ENCODE measurements at places on chromosomes 16 and 17.

- DNase-seq, result peak; percentile 70
Observed at GRCh38 chr17:75011401-75012095, 922 bp upstream of the MRPL58 start.

GRCh38 chr17:9258115-9259015 lies 237.1 kb downstream of the NTN1 start:
- no peak for DNase-seq

GRCh38 chr16:1019231-1020090 lies 37.9 kb downstream of the SOX8 start:
- no peak for DNase-seq

GRCh38 chr17:64091116-64091515 lies 38.8 kb downstream of the ERN1 start:
- DNase-seq, result no peak

- no peak for DNase-seq
Observed at GRCh38 chr17:2681650-2682049, 29.9 kb downstream of the CLUH start.

DNA sequence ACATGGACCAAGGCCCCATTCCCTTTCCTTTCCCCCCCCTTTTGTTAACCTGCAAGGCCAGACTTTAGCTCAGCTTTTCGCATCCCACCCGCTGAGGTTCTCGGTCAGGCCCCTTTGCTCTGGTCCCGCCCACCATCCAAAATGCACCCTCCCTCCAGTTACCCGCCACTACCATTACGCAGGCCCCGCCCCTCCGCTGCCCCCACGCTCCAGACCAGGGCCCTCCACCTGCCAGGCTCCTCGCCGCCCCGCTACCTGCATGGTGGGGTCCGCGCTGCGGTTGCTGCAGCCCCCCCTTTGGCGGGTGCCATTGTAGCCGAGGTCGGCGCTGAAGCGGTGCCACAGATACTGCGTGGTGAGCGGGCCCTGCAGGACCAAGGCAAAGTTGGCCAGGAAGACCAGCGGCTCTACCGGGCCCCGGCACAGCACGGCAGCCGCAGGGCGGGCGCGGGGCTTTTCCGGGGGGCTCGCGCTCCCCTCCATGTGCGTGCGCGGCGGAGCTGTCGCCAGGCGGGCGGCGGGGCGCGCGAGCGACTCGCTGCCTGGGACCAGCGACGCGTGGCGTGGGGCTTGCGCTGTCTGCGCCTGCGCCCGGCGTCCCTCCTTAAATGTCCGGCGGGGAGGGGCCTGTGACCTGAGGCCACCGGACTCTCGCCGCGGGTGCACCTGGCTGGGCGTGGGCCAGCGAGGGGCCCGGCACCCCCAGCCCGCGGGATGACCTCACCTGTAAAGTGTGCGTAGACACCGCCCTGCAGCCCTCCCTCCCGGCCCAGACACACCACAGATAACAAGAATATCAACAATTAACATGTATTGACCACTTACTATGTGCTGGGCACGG lies at the start of gene SLC46A1:
Gene SLC46A1, minus strand, starts transcription at position 581 of the 841 bp plus-strand sequence. Its CDS starts 98 bp downstream, at position 483.
- peak; percentile 16 for DNase-seq

DNA sequence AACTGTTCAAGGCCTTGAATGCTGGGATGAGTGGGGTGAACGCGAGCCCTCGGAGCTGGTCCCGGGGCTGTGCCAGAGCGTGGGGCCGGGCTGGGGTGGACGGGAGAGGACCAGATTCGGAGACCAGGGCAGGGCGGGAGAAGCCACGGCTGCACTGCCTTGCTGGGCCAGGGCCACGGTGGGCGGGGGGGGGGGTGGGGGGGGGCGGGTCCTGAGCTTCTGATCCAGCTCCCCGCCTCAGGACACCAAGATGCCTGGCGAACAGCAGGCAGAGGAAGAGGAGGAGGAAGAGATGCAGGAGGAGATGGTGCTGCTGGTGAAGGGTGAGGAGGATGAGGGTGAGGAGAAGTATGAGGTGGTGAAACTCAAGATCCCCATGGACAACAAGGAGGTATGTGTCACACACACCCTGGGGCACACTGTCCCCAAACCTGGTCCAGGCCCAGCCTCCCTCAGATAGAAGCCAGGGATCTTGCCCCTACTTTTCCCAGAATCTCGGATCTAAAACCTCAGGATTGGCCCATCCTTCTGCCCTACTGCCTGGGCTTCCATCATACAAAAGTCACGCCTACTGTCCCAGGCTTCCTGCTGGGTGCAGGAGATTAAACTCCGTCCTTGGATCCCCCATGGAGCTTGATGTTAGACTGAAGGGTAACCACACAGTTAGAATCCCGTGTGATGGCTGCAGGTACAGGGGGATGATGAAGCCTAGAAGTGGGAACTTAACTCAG lies 563 bp downstream of the ZNF771 start:
- no peak for DNase-seq

GRCh38 chr17:48596000-48596734 lies 2.6 kb upstream of the HOXB5 start:
- DNase-seq, result no peak

- peak; percentile 75 for DNase-seq
Observed at GRCh38 chr17:46942441-46943217, 19.7 kb downstream of the GOSR2 start.

DNA sequence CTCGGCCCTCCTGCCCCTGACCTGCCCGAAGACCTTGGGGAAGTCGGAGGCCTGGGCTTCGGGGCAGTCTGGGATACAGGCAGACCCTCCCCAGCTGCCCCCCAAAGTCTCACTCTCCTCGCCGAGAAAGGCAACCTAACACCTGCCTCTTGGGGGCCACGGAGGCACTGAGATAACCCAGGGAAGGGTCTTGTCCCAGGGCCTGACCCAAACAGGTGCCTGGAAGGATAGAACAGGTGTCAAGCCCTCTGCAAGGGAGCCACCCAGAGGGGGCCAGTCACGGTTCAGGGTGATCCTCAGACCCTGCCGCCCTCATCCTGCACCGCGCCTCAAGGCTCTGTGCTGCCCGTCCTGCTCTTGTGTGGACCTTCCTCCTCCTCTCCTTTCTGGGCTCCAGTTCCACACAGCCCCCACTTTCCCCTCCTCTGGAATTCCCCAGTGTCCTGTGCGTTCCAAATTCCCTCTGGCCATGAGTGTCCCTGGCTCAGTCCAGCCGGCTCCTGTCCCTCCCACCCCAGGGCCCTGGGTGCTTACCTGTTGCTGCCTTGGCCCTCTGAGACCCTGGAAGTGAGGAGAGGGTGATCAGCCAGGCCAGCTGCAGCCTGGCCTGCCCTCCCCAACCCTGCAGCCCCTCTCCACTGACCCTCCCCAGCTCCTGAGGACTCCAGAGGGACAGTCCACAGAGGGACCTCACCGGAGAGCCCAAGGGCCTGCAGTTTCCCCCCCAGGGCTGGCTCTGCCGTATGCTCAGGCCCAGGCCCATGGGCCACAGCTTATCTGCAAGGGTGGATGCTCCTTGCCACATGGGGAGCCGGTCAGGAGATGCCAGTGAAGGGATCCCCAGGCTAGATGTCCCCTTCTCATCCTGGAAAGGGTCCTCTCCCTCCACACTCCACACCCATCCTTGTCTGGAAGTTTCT lies 3.8 kb downstream of the PRSS27 start:
- no peak for DNase-seq

DNA sequence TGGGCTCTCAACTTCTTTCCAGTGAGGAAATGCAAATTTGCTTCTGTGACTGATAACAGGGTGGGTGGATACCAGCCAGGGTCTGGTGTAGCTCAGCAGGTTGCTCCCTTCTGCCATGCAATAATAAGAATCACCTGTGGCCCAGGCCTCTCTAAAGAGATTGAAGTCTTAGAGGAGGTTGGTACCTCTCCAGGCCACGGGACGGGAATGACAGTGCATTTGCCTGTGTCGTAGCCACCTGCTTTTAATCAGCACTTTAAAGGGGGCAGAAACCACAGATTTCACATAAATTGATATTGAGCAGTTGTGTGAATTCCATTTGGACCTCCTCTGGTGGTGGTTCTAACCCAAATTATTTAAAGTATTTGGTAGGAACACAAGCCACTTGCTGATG lies 246.9 kb downstream of the PRKCA start:
- DNase-seq, result peak; percentile 98

GRCh38 chr16:10228779-10229178 lies 46.6 kb upstream of the GRIN2A start:
- no peak for DNase-seq

DNA sequence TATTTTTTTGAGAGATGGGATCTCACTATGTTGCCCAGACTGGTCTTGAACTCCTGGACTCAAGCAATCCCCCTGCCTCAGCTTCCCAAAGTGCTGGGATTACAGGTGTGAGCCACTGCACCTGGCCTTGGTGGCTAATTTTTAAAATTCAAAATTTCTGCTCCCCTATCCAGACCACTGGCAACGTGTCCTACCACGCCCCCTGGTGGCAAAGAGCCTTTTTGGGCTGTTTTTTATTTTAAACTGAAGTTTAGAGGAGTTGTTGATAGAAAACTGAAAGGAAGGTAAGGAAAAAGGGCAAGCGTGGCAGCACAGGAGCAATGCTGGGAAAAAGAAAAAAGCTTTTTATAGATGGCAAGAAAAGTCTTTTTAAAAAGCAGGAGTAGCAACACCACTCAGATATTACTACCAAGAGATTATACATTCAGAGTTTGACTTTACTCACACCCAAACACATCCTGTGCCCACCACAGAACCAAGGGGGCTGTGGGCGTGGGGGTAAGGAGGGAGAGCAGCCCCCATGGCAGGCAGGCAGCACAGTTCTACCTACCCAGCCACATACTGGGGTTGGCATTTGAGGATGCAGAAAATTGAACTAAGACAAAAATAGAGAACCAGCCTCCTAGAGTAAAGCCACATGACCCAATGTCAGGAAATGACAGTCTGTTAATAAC lies 4.2 kb upstream of the MXRA7 start:
- DNase-seq, result peak; percentile 58

DNA sequence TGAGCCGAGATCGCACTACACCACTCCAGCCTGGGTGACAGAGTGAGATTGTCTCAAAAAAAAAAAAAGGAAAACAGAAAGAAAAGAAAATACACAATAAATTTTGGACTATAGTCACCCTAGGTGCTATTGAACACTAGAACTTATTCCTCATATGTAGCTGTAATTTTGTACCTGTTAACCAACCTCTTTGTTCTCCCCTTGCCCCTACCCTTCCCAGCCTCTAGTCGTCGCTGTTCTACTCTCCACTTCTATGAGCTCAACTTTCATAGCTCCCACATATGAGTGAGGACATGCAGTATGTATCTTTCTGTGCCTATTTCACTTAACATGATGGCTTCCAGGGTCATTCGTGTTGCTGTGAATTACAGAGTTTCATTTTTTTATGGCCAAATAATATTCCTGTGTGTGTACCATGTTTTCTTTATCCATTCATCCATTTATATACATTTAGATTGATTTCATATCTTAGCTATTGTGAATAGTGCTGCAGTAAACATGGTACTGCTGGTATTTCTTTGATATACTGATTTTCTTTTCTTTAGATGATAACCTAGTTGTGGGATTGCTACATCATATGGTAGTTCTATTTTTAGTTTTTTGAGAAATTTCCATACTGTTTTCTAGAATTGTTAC lies 28.3 kb downstream of the VPS35L start:
- DNase-seq, result peak; percentile 50

- DNase-seq, result no peak
Observed at GRCh38 chr17:35710950-35711349, 20.5 kb upstream of the RASL10B start.

- DNase-seq, result no peak
Observed at GRCh38 chr17:74949455-74950115, 13.9 kb downstream of the OTOP3 start.

DNA sequence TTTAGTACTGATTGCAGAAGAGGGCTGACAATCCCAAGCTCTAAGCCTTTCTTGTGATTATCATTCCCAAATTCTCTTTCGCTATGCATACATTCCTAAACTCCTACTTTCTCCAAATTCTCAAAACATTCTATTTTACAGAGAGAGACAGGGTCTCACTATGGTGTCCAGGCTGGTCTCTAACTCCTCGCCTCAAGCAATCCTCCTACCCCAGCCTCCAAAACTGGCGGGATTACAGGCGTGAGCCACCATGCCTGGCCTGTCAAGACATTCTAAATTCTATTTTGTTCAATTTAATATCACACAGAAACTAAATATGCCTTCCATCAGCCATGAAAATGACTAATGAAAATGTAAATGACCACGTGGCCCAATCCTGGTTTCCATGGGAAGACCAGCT lies 39.8 kb downstream of the ANKRD11 start:
- DNase-seq, result no peak

- DNase-seq, result no peak
Observed at GRCh38 chr16:54443352-54443751, 156.8 kb upstream of the IRX3 start.

DNA sequence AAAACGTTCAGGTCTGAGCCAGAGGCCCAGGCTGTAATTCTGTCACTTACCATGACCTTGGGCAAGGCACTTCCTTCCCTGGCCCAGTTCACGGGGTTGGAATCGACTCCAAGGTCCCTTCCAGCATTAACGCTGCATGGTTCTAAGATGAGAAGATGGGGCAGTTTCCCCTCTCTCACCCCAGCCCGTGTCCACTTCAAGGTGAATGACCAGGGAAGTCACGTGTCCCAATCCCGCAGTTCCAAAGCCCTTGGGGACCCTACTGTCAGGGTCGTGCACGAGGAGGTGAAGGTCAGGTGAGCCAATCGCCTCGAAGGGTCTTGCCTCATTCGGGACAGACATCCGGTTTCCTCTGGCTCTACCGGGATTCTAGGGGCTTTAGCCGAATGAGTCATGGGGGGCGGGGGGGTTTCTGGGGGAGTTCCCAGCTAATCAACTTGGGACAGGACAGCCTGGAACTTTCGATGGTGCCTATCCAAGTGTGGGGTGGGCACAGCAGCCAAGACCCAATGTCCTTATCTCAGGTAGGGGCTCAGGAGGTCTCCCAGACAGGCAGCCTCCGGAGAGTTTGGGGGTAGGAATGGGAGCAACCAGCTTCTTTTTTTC lies 762 bp upstream of the CSF3 start:
- DNase-seq, result no peak

- no peak for DNase-seq
Observed at GRCh38 chr16:26747760-26748159, 319.0 kb upstream of the C16orf82 start.

- no peak for DNase-seq
Observed at GRCh38 chr16:62363501-62363900, 327.3 kb upstream of the CDH8 start.

GRCh38 chr17:6186998-6187397 lies 116.8 kb downstream of the WSCD1 start:
- no peak for DNase-seq

All from fibroblast of upper back skin (primary cell).